ENCODE measurements at places on chromosomes 11 and 22.

DNA sequence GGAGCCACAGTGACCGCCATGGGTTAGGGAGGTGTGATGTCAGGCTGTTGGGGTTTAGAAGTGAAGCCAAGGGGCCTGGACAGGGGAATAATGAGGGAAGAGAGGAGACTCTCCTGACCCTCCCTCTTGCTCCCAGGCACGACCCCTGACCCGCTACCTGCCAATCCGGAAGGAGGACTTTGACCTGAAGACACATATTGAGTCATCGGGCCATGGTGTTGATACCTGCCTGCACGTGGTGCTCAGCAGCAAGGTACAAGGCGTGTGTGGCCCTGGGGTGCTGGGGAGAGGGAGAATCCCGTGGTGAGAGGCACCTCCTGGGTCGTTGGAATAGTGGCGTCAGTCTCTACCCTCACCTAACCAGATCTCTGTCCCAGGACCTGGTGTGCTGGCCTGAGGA is 29.5 kb downstream of the TREH start:
- no peak for DNase-seq

DNA sequence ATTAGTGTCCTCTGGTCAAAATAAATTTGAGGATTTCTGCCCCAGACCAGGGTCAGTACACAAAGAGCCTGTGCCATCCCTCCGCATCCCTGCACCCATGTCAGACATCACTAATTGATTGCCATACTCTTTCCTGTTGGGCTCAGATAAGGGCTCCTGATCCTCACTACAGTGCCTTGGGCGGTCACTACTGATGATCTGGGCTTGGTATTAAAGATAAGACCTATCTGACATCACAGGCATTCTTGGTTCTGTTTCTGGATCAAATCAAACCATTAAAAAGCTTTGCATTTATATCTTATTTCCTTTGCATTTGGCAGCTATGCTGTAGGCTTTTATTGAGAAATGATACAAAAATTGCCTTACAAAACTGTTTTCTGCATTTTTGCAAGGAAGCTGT is 103.5 kb upstream of the TENM4 start:
- DNase-seq, result no peak

DNA sequence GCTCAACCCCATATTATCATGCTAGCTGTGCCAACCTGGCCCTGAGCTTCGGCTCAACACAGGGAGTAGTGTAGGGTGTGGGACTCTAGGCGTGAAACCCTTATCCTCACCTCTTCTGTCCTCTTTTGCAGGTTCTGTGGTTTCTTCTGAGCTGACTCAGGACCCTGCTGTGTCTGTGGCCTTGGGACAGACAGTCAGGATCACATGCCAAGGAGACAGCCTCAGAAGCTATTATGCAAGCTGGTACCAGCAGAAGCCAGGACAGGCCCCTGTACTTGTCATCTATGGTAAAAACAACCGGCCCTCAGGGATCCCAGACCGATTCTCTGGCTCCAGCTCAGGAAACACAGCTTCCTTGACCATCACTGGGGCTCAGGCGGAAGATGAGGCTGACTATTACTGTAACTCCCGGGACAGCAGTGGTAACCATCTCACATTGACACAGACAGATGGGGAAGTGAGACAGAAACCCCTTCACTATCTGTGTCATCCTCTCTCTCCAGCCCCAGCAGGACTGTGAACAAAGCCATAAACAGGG is 76.4 kb downstream of the GGTLC2 start:
- DNase-seq, result no peak

DNA sequence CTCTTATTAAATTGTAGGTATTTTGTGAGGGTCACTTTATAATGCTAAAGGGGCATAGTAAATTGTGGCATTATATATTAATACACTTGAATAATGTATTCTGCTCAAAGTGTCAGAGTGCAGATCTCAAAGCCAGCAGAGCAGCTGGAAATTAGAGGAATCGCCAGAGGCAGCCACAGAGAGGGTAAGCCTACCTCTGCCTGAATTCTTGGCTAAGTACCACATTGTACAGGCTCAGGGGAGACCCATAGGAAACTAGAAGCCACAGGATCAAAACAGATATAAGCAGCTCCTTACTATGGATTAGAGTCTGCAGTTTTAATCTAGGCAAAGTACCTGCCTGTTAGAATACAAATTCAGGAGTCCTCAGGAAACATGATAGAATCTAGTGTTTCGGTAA is 249.3 kb downstream of the DDX10 start:
- DNase-seq, result no peak

GRCh38 chr11:88359114-88359513 is 21.6 kb upstream of the CTSC start:
- no peak for DNase-seq

- peak; percentile 54 for DNase-seq
Observed at GRCh38 chr11:65857500-65857852, 504 bp downstream of the CFL1 start.

GRCh38 chr22:19516378-19517170 is 7.6 kb downstream of the CLDN5 start:
- no peak for DNase-seq

GRCh38 chr11:117052196-117053149 is 45.8 kb downstream of the SIK3 start:
- DNase-seq, result no peak

DNA sequence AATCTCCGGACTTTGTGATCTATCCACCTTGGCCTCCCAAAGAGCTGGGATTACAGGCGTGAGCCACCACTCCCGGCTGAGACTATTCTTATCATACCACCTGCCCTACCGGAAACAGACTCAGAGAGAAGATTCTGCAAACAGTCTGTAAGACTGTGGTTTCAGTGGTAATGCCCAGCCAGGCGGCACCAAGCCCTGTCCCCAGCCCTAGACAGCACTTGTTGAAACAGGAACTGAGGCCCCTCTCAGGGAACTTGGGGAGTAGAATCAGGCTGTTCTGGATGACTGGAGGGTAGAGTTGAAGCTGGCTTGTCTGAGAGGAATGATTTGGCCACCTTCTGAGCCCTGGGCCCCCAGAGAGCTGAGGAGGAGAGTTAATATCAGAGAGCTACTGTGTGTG is 1.3 kb upstream of the INSC start:
- DNase-seq, result no peak

- no peak for DNase-seq
Observed at GRCh38 chr11:27196203-27196897, 155.7 kb downstream of the BBOX1 start.

GRCh38 chr11:86245369-86246292 is 1.1 kb downstream of the EED start:
- no peak for DNase-seq

DNA sequence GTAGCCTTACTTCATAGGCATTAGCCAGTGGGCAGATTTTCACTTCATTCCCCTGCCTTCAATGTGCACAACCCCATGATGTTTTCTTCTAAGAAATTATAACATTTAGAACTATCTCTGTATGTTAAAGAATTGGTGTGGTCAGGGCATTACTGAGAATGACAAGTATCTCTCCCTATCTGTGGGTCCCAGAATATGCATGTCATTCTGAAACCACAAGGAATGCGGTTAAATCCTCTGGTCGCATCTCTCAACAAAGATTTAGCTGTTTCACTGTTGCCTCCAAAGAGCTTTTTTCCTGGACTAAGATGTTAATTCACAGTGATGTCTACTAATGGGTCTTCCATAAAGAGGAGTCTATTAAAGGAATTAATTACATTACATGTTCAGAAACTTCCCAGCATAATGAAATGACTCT is 62.7 kb downstream of the LIF start:
- no peak for DNase-seq

DNA sequence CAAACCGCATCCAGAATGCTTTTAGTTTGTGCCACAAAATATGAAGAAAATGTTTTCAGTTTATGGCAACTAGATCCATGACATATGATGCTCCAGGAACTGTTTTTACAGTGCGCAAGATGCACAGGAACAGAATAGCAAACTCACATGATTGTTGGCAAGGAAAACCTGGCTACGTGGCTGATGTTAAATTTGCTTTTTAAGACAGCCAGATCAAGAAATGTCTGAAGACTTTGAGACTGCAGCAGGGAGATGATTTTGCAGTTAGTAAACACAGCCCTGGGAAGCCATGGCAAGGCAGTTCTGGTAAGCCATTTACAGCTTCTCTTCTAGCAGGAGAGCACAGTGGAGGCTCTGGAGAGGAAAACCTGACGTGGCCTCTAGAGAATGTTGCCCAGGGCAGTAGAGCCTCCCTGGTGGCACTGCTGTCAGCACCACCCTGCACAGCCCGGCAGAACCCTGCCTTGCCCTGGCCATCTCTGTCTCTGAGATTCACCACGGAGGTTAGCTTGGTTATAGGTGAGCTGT is 69.8 kb upstream of the TNRC6B start:
- DNase-seq, result no peak

GRCh38 chr22:33588860-33589259 is 331.4 kb downstream of the LARGE1 start:
- no peak for DNase-seq

Measured in T-cell (primary cell).